Hippocampal formation (tissue), 2 donors: ENCODE measurements at places on chromosomes 16 and 17.

DNA sequence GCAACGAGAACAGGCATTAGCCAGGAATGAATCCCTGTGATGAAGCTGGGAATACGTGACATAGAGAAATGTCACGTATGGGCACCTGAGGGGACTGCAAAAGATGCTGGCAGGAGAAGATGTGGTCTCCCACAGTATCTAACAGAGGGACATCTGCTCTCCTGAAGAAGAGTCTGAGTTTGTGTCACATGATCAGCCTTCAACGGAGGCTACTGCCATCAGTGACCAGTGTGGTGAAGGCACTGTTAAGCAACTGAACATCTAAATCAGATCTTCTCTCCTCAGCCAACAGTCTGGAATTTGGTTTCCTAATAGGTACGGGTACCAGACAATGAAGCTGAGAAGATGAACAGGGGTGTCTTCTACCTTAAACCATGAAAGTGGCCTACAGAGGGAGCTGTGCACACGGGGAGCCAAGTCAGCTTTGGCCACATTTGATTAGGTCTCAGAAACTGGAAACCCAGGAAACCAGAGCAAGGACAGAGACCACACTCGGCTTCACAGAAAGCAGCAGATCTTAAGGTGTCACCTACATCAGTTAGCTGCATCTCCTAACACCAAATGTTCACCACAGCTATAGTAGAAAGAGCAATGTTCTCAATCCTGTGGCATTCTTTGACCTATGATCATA, 41.8 kb downstream of the BRD7 start:
- DNase-seq, result no peak

- DNase-seq, result no peak
These were observed 893 bp downstream of the HCFC1R1 start for GRCh38 chr16:3022684-3023414.

DNA sequence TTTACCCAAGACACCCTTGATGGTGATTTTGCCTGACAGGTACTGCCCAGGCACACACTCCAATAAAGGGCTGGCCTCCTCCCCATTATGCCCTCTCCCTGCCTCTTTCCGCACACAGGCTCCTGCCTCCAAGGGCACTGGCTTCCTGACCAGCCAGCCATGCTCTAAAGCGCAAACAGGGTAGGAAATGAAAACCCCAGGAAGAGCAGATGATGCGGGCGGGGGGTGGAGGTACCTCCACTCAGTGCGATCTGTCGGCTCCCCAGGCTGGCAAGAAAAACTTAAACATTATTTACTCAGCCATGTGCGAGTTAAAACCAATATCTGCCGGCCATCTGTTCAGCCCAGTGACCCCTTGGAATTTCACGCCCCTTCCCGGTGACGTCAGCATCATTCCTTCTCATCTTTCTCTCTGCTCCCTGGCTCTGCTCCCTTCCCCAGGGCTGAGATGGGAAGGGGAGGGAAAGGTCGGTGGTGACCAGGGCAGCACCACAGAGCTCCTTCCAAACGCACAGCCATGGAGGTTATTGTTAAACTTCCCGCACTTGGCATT, 262.5 kb downstream of the CBLN1 start:
- no peak for DNase-seq

GRCh38 chr16:65114527-65114926, 7.3 kb downstream of the CDH11 start:
- DNase-seq, result no peak
